Cerebellar cortex (tissue), 1 donor: ENCODE measurements at places on chromosomes 13 and 19.
A peak's percentile ranks its signal among the peaks of the same experiment; 100 is the strongest.

DNA sequence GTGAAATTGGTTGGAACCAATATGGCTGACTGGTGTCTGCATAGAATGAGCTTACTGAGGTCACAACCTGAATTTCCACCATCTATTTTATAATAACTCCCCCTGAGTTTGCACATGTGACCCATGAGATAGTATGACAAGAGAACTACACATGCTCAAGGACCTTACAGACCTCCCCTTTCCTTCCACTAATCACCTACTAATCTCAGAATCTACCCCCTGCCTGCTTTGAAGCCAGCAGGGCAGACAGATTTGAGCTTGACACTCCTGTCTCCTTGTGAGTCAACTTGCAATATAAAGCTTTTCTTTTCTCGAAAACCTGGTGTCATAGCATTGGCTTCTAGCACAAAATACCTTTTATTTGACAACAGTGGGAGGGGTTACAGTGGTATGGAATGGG lies 248.4 kb downstream of the RFC3 start:
- no peak for DNase-seq

DNA sequence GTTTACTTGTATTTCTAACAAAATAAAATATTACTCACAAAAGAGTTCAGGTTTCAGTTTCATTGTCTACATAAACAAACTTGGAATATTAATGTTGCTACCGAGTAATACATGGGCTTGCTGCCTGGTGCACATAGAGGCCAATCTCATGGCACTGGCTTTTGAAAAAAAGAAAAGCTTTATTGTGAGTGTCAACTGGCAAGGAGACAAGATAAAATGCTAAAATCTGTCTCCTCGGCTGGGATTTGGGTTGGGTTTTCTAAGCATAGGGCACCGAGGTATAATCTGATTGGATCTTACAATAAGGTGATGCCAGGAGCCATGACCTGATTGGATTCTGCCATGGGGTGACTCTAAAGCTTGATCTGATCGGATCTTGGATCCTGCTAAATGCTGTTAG lies 1519.9 kb upstream of the MIR17HG start:
- DNase-seq = no peak

- no peak for DNase-seq
Observed at GRCh38 chr19:2287585-2288337, 5.8 kb upstream of the PEAK3 start.

GRCh38 chr13:41416276-41416675 lies 41.1 kb upstream of the RGCC start:
- DNase-seq = no peak

DNA sequence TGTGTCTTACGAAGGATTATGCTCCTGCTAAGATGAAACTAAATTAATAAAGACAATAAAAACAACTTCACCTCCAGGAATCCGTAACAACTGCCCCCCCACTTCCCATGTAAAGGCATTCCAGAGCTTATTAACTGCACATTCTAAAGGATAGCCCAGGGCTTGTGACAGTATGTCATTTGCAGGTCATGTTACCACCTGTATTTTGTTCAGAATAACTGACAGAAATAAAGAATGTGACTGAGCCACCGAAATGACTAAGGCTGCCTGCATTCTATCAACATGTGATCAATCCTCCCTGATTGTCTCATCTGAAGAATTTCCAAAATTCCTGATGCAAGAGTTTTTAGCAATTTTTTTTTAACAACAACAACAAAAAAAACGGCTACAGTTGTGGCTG lies 117.2 kb downstream of the MIPEP start:
- DNase-seq = no peak

DNA sequence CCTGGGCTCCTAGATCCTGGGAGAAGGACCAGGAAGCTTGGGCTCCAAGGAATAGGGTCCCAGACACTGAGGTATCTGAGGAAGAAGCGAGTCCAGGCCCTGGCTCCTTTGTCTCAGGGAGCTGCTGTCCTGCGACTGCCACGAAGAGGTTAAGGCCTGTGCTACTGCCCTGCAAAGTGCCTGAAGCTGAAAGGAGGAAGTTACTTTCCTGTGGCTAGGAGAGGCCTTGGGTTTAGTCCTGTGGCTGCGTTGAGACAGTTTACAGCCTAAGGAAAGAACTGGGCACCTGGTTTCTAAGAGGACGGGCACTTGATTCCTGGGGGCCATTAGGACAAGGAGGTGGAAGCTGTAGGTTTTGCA lies 2.8 kb downstream of the MYADM start:
- no peak for DNase-seq

- DNase-seq = no peak
Observed at GRCh38 chr13:95160112-95160906, 140.9 kb downstream of the ABCC4 start.

DNA sequence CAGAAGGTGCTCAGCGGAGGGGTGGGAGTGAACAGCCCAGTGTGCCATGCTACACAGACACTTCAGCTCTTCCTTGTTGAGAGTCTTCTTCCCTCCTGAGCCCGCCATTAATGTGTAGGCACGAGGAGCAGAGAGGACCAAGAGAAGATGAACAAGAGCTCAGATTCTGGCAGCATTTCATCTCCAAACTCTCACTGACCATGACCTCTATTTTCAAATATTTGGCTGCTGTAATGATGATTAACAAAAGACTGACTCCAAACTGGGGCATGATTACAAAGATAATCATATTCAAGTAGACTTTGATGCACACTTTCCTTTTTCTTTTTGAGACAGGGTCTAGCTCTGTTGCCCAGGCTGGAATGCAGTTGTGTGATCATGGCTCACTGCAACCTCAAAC lies 236.5 kb downstream of the DCLK1 start:
- no peak for DNase-seq

- peak; percentile 77 for DNase-seq
Observed at GRCh38 chr19:16041299-16041990, 34.9 kb upstream of the TPM4 start.

DNA sequence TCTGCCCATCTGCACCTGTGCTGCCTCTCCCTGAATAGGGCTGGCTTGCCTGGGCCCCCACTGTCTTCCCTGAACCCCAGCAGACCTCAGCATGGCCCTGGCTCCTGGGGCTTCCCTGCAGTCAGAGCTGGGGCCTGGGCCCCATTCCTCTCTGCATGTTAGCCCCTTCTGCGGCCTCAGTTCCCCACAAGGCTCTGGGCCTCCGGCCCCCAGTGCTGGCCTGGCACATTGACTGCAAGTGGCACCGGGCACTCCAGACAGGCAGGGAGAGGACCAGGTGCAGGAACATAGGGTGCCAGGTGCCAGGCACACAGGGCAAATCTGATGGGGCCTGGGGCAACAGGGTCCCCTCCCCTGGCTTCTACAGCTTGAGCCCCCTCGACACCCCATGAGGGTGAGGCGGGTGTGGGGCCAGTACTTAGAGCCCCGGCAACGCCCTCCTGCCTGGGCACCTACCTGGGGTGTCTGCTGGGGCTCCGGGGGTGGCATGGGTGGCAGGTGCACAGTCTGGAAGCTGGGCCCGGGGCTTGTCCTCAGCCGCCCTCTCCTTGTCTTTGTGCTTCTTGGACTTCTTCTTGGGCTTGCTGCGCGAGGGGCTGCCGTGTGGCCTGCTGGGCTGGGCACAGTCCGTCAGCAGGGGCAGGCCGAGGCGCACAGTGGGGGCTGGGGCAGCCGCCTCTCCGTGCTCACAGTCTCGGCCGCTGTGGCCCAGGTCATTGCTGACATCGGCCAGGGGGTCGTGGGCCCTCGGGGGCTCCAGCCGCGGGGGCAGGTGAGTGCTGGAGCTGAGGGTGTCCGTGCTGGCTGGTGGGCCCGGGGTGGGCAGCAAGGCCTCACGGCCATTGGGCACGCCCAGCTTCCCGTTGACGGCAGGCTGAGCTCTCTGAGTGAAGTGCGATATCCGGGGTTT lies 12.3 kb upstream of the ISYNA1 start:
- no peak for DNase-seq
